ENCODE measurements at places on chromosomes 7 and 10.

DNA sequence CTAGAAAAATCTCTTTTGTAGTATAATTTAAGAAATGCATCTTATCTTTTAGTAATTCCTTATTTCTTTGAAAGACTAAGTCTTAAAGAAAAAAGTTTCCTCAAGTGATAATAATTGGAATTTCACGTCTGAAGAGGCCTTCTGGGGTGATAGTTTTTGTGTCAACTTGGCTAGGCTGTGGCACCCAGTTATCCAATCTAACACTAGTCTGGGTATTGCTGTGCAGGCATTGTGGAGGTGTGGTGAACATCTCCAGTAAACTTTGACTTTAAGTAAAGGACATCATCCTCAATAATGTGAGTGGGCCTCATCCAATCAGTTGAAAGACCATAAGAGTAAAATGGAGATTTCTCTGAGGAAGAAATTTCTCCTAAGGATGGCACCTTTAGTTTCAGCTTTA, 2.3 kb upstream of the TUBAL3 start:
- DNase-seq: no peak

- DNase-seq: no peak
Measured at GRCh38 chr7:2809903-2810625, 34.0 kb downstream of the GNA12 start.

GRCh38 chr10:80202934-80203834, 2.2 kb downstream of the ANXA11 start:
- DNase-seq: no peak

- no peak for DNase-seq
Measured at GRCh38 chr10:76049581-76050290, 618.3 kb downstream of the LRMDA start.

DNA sequence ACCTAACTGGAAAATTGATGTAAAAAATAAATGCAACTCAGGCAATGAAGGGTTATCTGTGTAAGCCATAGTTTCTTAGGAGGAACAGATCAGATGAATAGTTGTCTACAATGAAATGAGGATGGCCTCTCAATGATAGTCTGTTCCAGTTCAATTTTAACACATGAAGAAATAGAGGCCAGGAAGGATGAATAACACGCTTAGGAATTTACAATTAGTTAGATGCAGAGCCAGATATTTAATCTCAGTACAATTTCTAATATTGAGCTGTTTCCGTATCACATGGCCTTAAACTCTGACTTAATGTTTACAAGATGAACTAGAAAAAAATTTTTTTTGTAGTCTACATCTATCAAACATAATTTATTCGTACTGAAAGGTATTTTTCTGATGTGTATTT, 176.6 kb downstream of the GALNT11 start:
- no peak for DNase-seq

DNA sequence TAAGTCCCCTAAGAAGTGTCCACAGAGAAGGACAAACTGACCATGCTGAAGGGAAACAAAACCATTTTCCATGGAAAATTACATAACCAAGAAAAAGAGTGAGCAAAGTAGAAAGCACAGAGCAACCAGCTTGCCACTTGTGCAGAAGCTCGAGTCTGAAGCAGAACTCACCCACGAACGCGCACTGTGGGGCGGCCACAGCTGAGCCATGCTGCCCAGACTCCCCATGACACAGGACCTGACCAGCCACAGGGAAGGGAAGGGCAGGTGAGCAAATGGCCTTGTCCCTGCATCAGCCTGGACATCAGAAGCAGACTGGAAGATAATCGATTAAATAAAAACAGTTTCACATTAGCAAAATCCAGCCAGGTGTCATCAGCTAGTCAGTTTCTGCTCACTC, 95.7 kb downstream of the TCERG1L start:
- no peak for DNase-seq

DNA sequence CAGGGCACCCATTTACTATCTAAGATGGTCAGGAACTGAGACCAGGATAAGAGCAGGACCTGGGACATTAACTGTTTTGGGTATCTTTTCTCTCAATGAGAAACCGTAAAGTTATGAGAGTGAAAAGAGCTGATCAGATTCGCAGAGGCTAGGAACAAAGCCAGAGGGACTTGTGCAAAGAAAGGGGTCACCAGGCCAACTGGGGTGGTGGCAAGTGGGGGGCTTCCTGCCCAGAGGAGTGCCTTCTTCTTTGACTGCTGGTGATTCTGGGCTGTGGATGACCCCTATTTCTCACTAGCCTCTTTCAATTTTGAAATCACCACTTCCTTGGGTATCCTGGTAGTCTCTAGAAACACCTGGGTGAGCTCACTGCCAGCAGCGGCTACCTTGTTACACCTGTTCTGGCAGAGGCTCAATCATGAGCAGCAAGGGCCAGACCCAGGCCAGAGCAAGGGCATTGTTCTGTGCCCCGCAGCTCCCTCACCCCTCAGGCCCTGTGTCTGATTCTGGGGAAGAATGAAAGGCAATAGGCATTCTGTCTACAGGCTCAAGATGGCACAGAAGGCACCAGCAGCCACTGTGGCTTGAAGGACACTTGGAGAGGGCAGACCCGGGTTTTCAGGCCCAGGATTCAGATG, 999 bp downstream of the SFTPD start:
- no peak for DNase-seq

DNA sequence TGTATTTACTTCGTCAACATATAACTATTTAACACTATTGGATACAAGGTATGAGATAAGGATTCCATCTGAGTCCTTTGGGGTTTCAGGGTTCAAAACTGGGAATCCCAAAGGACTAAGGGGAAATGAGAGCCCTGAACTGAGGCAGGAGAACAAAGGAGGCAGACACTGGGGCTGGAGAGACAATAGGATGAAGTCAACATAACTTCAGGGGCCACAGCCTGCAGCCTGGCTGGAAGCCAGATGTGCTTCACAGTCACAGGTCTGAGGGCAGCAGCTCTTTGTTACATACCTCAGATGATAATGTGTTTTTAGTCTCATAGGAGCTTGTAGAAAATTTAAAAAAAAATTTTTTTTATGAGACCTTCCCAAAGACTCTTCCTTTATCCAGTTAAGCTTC, 73.3 kb downstream of the NRF1 start:
- no peak for DNase-seq
